ENCODE measurements at places on chromosomes 5 and 9.

DNA sequence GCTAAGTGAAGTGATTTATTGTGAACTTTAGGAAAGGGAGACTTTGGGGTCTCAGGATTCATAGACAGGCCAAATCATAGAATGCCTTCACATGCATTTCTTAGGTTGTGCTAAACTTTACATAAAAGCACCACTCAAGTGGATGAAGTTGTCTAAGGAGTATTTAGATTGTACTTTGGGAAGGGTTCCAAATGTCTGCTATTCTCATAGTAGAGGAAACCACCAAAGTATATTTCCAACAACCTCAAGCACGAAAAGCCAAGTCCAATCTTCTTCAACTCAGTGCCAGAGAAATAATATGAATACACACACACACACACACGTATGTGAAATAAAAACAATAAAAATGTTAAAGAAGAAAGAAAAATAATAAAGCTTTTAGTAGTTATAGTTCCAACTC is 41.8 kb downstream of the ENC1 start:
- no peak for DNase-seq

- no peak for DNase-seq
Observed at GRCh38 chr5:24555229-24555628, 89.5 kb downstream of the CDH10 start.

DNA sequence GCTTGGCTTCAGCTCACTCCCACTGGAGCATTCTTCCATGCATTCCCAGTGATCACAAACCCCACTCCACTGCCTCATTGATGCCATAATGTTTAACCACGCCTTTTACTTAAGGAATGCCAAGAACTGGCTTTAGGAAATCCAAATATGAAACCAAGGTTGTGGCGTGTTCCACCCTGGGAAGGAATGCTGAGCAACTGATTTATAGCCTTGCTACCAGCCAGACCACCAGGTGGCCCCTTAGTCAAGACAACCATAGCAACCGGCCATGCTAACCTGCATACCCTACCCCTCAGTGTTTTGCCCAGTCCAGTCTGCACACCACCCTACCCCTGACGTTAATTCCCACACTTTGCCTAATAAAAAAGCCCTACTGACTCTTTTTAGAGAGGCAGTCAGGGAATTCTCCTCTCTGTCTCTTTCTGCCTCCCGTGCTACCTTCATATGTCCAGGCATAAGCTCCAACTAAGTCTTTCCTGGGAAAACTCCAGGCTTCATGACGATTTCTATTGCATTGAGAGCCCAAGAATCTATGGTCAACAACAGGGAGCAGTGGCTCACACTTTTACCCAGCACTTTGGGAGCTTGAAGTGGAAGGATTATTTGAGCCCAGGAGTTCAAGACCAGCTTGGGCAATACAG is 27.0 kb upstream of the PRRC2B start:
- DNase-seq: no peak

DNA sequence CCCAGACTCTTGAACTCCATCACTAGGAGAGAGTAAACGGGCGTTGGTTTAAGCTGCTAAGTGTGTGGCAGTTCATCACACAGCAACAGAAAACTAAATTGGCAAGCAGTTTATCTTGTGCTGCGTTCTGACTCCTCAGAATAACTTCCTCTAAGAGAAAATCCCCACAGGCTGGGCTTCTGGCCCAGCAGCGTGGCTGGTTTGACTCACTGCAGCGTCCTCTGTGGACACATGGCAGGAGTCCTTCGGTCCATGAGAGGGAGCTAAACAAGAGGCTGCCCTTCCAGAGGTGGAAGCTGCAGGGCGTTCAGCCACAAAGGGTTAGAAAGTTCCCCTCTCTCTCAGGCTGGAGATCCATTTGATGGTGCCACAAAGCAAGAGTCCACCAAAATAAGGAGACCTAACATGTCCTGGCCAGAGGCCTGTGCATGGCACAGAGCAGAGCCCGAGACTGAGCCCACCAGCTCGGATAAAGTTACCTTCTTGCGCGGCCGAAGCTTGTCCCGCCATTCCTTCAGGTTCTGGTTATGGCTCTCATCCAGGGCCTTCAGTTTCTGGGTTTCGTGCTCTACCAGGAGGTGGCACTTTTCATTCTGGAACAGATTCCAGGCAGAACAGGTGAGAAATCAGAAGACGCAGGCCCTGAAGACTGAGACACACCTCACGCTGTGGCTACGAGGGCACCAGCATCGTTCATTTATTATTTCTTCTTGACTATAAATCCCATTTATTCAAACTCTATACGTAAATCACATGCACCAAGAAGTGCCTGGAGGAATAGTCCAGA is 46.2 kb upstream of the FBXW11 start:
- DNase-seq: no peak

- no peak for DNase-seq
Observed at GRCh38 chr5:107419498-107419897, 251.2 kb downstream of the EFNA5 start.

DNA sequence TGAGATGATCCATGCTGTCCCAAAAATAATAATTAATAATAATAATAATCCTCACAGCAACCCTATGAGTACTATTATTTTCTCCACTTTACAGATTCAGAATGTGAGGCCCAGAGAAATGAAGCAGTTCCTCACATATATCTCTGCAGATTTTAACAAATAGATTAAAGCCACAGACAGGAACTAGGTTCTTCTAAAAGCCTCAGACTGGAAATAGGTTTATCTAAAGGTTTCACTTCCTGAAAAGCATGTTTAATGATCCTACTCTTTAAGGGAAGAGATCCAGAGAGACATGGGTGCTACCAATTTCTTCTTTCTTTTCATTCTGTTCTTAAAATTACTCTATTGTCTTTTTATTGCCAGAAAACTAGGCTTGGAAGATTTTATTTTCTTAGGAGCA is 1079.4 kb upstream of the COX7C start:
- DNase-seq: no peak

GRCh38 chr5:169561893-169562292 is 21.7 kb upstream of the SPDL1 start:
- DNase-seq: no peak

DNA sequence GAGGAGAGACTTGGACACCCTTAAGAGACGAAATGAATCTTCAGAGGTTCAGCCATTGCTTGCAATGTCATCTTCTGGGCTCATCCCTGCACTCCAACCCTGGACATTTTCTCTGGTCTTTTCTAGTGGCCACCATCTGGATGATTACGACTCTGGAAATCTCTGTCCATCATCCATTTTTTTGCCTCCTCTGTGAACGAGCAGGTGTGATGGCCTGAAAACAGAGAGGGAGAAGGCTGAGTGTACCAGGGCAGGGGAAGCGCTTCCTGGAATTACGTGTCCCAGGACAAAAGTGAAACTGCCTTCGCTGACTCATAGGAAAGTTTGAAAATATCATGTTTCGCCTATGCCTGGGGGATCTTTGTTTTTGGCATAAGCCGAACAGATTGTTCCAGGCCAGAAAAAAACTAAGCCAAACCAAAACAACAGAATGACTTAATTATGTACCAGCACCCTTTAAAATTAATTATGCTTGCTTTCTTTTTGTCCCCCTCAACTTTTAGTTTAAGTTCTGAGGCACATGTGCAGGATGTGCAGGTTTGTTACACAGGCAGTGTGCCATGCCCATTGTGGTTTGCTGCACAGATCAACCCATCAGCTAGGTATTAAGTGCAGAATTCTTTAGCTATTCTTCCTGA is 31.9 kb downstream of the ANKRD33B start:
- no peak for DNase-seq

GRCh38 chr9:122819326-122819725 is 9.1 kb downstream of the PDCL start:
- DNase-seq: no peak

DNA sequence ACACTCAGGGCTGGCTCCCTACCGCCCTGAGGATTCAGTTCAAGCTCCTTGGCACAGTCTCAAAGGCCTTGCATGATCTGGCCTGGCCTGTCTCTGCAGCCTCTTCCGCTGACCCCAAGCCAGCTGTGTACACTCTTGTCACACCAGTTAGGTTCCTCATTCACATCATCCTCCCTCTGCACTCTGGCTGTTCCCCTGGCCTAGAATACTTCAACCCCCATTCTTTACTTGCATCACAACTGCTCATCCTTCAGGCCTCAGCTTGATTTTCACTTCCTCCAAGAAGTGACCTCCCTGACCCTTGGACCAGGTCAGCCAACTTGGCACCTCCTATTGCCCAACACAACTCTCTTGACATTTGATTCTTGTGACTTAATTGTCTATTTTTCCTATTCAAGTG is 18.9 kb upstream of the PFDN1 start:
- DNase-seq: peak; percentile 98

DNA sequence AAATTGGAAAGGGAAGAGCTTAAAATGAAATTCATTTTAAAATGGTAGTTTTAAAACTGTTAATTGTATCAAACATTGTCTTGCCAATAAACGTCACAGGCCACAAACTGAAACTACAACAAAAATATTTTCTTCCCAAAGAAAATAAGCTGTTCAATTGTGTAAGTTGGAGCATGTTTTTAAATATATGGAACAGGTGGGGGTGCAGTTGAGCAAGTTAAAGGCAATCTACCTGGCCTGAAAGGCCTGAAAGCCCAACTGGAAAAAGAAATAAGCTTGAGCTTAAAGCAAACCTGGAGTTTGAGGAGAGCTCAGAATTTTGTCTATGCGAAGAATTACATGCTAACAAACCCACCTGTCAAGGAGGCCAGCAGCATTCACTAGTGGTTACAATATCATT is 439.5 kb downstream of the ACTL7B start:
- no peak for DNase-seq

- DNase-seq: no peak
Observed at GRCh38 chr5:167228134-167228533, 1063.3 kb upstream of the WWC1 start.

DNA sequence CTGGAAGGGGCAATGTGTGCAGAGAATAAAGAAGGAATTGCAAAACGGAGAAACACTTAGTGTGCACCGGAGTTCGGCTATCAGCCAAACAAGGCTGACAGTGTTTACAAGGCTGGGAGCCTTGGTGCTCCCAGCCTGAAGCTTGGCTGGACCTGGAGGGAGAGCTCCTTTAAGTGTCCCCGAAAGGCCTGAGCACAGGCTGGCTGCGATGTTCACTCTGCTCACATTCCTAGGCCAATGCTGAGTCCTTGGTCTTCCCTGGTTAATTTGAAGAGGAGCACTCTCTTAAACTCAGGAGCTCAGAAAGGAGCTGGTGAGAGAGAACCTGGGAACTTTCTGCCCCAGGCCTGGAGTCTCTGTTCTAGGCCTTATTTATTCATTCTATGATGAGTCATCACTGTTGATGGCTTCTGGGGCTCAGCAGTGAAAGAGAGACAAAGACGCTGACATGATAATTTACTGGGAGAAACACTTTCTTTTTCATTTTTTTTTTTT is 88.6 kb upstream of the MYO10 start:
- DNase-seq: no peak

- DNase-seq: peak; percentile 36
Observed at GRCh38 chr5:134003817-134004625, 754 bp downstream of the VDAC1 start.

- DNase-seq: no peak
Observed at GRCh38 chr9:108652851-108653250, 202.9 kb downstream of the ACTL7B start.

- no peak for DNase-seq
Observed at GRCh38 chr5:31894141-31894540, 255.2 kb downstream of the PDZD2 start.

- no peak for DNase-seq
Observed at GRCh38 chr9:130500340-130501180, 55.8 kb downstream of the ASS1 start.

- no peak for DNase-seq
Observed at GRCh38 chr5:9551567-9552537, 6.0 kb upstream of the SEMA5A start.

GRCh38 chr9:124934290-124934689 is 6.6 kb downstream of the GOLGA1 start:
- no peak for DNase-seq

DNA sequence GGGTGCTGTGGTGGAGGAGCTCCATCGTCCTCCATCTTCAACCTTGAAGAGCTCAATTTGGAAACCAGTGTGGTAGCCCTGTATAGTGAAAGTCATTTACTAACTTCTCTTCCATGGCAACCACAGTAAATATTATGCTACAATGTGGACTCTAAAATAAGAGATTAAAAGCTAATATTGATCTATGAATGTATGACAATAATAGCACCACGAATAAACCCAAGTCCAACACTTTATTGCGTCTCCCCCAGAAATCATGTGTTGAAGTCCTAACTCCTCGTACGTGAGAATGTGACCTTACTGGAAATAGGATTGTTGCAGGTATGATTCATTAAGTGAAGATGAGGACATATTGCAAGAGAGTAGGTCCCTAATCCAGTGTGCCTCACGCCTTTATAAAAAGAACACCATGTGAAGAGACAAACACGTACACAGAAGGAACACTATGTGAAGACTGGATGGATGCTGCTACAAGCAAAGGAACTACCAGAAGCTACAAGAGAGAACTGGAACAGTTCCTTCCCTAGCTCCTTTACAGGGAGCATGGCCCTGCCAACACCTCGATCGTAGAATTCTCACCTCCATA is 276.2 kb downstream of the PDE4D start:
- no peak for DNase-seq

- DNase-seq: no peak
Observed at GRCh38 chr9:120480707-120481106, 99.3 kb downstream of the CDK5RAP2 start.

GRCh38 chr9:36939655-36940499 is 94.2 kb downstream of the PAX5 start:
- DNase-seq: no peak

DNA sequence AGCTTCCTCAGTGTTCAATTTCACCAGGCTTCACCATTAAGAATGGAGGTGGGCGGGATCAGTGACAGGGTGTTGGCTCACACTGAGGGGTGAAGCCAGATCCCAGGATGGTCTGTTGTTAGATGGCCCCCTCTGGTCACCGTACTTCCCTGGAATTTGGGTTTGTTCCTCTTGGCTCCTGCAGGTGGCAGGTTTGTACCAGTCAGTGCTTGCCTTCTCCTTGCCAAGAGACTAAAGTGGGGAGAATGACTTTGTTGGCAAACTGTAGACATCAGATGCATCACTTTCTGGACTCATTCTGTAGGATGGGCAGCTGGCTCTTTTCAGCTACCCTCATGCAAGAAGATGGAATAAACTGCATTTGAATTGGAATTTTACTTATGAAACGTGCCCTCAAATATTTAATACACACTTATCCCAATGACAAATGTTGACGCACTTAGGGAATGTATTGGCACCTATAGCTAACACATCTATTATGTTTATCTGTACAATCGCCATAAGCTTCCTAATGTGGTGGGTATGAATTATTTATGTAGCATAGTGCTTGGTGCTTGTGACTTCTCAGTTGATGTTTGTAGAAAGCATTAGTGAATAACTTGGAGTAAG is 31.4 kb upstream of the ANKRD55 start:
- DNase-seq: no peak

- no peak for DNase-seq
Observed at GRCh38 chr5:87770601-87771121, 357.9 kb upstream of the CCNH start.

DNA sequence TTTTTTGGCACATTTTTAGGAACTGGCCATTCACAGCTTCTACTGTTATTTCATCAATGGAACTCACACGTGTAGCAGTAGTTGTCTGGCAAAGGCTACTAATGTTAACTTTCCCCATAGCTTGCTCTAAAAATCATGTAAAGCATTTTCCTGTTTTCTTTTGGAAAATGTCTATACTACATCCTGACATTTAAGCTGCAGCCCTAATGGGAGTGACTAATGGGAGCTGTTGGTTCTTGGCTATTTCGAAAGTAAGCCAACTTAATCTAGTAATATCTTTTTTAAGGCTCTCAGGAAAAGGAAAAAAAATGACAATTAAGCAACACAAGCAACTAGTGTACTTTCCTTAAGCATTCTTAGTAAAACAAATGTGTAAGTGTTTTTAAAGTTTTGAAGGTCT is 169.2 kb downstream of the SLC12A2 start:
- no peak for DNase-seq

All from HL-60 (cell line).